ENCODE measurements at places on chromosomes 4 and X.
A peak's percentile ranks its signal among the peaks of the same experiment; 100 is the strongest.

DNA sequence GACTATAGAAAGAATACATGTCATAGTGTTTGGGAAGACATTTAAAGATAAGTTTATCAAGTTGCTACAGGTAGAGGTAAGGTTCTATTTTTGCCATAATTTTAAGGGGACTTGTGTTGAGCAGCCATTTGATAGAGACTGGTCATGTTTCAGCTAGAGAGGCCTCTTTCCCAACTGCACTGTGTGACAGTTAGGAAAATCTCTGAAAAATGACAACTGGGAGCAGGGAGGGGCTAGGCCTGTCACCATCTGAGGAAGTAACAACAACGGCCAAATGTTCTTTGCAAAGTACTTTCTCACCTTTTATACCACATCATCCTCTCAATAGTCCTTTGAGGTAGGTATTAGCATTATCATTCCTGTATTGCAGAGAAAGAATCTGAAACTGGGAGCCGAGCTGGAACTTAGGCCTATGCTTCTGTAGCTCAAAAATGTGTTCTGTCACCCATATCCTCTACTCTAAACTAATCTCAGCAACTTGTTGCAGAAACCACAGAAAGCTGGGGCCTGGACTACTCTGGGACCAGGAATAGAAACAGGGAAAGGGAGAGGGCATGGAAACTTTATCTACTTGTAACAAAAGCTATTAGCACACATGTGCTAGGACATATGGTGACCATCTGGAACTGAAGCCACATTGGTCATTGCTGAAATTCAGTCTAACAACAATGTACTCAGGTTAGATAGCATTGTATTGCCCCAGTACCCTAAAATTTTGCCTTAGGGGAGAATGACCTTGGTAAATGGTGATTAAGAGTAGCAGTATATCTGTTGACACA lies 198.9 kb downstream of the MID1IP1 start:
- DNase-seq = no peak

GRCh38 chr4:17846266-17846665 lies 35.5 kb downstream of the NCAPG start:
- peak; percentile 47 for DNase-seq

GRCh38 chr4:155975511-155975910 lies 21.8 kb upstream of the CTSO start:
- DNase-seq = no peak

DNA sequence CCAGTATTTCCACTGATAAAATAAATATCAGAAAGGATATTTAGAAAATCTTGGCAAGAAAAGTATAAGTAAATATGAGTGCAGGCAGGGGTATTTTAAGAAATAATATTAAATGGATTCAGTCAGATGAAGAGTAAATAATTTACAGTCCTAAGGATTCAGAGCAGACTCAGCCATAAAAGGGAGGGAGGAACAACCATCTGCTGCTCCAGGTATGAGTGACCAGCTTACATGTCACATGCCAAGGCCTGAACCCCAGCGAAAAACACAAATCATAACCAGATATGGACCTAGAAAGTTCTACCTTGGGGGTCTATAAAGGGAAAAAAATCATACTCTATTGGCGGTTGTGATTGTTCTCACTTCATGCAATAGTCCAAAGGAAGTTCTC lies 166.8 kb downstream of the COL4A6 start:
- DNase-seq = no peak

DNA sequence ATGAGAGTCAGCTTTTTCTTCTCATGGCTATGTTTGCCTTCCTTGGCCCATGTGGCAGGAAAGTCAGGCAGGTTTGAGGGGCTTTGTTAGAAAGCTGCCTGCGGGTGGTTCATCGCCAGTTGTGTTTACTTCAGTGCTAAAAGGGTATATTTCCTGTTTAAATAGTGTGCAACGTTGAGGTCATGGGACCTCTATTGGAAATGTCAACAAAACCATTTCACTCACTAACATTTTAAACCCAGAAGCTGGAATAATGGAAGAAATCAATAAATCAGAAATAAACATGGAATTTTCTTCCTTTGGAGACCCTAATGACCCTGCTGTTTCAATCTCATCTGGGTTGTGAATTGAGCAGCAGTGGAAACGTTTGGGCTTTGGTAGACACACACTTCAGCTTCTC lies 185.8 kb downstream of the ANKRD50 start:
- no peak for DNase-seq

GRCh38 chr4:128538111-128538882 lies 250.7 kb upstream of the PGRMC2 start:
- DNase-seq = no peak

GRCh38 chr4:89357340-89357739 lies 49.7 kb upstream of the GPRIN3 start:
- DNase-seq = no peak

DNA sequence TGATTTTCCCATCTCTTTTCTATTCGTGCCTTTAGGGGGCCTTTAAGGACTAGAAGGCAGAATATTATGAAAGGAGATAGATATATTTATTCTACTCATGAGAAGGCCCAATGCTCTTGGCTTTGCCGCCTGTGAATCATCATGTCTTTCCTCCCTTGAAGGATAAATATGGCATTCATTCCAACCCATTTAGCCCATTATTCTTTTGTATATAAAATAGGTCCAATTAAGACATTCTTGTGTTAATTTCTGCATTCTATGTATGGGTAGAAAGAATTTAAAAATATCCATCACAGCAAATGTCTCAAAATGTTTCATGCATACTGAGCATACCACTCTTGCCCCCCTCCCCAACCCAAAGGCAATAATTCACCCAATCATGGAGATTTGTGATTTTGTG lies 115.1 kb downstream of the AFF2 start:
- no peak for DNase-seq

DNA sequence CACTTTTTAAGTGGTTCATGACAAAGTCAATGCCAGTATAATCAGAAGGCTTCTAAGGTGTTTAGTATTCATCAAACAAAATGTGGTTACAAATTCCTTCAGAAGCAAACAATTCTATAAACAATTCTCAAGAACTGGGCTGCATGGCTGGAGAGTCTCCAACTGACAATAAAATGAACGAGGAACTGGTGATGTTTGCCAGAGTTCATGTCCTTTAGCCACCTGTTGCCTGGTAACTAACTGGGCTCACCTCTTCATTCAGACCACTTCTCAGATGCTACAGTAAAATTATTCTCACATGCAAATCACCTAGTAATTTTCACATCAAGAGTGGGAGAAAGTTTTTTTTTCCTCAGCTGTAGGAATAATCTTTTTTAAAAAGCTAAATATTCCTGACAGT lies 53.3 kb downstream of the CAMK2D start:
- no peak for DNase-seq

GRCh38 chrX:38220024-38220414 lies 652 bp downstream of the SRPX start:
- peak; percentile 41 for DNase-seq

DNA sequence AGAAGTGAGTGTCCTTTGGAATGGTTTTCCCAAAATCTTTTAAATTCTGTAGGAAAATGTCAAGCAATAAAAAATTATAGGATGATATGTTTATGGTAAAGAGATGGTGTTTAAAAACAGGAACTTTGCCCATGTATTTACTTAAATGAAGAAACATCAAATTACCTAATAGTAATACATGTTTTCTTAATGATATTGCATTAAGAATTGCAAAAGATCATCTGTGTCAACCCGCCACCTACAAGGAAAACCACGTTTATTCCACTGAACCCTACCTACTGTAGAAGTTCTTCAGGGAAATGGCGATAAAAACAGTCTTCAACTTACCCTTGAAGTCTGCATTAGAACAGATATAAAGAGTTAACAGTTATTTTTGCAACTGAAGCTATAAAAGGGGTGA lies 67.2 kb upstream of the NDP start:
- no peak for DNase-seq

DNA sequence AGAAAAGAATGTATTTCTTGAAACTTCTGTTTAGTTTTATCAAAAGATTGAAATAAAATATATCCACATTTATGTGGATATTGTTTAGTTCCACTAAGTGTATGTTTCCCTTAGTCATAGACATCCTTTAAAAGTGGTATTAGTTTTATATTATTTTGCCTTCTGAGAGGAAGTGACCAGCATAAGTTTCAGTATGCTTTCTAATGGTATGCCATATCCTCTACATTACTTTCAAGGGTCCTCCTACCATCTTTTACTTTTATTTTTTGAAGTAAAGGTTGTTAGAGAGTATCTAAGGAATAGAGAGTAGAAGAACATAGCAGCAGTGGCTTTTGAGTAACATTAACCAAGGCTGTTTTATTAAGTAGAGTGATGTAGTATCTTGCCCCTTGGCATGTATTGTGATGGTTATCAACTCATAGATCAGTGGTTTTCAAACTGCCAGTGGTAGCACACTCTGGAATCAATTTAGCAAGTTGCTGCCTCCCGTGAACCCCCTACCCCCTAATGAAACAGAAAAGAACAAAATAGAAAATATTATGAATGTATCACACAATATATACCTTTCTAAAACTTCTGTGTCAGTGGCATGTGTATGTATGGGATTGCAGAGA lies 44.8 kb downstream of the RBPJ start:
- DNase-seq = no peak

GRCh38 chrX:79588233-79588632 lies 221.1 kb upstream of the ITM2A start:
- DNase-seq = no peak

DNA sequence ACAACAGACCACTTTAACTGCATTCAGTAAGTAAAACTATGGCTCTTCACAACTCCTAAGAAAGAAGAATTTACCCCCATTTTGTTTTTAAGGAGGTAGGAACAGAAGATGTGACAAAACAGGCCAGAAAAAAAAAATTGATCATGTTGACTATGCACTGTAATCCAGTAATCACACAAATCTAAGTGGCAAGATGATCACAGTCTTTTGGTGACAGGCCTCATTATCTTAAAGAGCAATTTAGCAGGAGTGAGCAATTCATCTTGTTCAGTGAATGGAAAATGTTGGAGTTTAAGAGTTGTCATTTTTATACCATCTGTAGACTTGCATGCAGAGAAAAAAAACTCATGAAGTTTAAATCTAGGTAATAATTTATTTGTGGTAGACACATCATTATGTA lies 115.1 kb downstream of the SLC39A8 start:
- no peak for DNase-seq

DNA sequence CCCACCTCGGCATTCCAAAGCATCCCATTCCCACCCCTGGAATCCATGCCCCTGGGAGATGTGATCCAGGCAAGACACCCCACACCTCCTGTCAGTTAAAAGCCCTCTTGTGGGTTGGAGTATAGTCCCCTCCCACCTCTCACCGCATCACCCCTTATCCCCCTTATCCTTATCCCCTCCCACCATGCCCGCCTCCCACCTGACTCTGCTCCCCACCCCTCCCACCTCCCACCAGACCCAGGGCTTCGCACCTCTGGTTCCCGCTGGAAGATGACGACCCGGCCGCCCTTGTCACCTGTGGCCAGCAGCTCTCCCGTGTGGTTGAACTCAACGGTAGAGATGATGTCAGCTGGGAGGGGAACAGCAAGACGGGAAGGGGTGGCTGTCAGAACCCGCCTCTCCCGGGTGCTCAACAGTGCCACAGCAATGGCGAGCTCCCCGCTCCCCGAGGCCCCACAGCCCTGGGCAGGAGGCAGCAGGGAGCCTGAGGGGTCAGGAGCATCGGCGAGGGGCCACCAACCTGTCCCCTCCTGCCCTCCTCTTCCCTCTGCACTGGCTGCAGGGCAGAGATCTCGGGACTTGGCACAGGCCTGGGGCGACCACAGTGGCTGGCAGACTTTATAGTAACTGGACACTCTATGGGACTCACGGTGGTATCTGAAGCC lies 91.5 kb downstream of the PPP2R2C start:
- DNase-seq = no peak

GRCh38 chr4:67292636-67293035 lies 252.7 kb downstream of the CENPC start:
- DNase-seq = no peak

- peak; percentile 92 for DNase-seq
Observed at GRCh38 chr4:76546759-76547742, 112.0 kb downstream of the SHROOM3 start.

GRCh38 chr4:4269331-4269731 lies 20.6 kb downstream of the LYAR start:
- DNase-seq = no peak
